Stimulated activated CD4-positive, alpha-beta T cell treated with anti-CD3 and anti-CD28 coated beads, Interleukin-1b, Interleukin-23, amount 100 ng/mL, for 24 hours (primary cell): ENCODE measurements at places on chromosomes 7 and 10.

GRCh38 chr7:81195033-81195432, 276.2 kb upstream of the SEMA3C start:
- DNase-seq, result no peak

DNA sequence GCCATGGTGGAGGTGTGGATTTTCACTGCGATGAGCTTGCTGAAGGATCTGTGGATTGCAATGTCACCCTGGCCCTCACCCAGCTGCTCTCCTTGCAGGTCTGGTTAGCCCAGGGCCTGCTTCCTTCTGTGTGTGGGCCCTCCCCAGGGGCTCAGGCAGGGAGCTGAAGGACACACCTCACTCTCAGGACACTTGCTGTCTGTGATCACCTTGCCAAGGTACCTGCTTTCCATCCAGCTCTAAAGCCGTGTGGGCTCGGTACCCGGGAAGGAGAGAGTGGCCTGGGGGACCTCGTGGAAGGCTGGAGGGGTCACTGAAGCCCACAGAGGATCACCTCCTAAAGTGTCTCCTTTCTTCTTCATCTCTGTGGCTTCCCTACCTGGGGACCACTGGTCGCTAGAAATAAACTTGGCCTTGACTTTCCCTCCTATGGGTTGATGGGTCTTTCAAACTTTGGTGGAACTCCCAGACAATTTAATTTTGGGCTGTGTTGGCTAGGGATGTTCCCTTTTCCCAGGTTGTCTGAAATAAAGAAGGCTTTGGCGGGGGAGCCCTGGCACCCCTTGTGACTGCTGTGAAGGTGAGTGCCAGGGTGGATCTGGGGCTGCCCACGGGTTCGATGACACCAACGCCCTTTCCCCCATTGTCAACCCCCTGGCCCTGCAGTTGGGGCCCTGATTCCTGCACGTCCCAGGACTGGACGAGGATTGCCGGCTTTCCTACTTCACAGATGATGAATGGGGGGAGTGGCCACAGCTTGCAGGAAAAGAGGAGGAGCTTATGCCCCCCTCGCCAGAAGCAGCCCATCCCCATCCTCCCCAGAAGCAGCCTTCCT, 331.0 kb downstream of the ADARB2 start:
- DNase-seq, result no peak

- no peak for DNase-seq
Measured at GRCh38 chr10:11772575-11773288, 30.6 kb downstream of the ECHDC3 start.

DNA sequence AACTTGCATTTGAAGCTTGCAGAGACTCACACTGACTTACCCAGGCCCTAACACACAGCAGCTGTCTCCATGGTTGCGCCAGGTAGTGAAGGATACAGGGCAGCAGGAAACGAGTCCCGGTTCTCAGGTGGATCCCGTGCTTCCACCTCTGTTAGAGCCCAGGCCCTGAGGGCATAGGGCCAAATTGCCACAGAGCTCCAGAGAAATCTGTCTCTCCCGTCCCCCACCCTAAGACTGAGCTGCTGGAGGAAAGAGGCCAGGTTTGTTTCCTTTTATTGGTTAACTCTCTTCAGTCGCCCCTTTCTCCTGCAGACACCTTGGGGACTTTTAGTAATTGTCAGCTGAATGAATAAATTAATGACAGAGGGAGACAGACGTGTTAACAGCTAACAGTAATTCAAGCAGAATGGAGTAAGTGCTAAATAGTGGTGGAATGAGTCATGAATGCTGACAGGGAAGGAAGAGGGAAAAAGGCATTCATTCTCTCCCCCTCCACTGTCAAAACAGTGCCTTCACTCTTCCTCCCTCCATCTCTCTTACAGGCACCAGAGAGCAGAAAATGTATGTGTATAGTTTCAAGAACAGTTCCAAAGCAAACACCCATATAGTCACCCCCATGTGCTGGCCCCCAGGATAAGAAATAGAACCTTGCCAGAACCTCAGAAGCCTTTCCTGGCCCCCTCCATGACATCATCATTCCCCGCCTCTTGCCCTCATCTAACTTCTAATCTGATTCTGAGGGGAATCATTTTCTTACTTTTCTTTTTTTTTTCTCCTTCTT, 16.8 kb upstream of the DLG5 start:
- no peak for DNase-seq

DNA sequence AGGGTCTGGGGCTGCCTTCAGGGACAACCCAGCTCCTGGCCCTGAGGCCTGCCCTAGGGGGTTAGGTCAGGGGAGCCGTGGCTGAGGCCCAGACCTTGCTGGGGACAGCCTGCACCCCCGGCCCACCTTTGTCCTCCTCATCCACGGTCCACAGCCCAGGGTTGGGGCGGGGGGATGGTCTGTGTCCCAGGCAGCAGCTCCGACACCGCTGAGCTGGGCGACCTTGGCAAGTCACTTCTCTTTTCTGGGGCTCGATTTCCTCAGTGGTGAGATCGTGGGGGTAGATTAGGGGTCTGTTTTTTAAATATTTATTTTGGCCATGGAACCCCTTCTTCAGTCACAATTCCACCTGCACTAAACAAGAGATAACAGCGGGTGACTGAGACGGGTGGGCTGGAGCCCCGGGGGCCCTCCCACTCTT, 30.9 kb downstream of the DNAJB12 start:
- DNase-seq, result no peak

DNA sequence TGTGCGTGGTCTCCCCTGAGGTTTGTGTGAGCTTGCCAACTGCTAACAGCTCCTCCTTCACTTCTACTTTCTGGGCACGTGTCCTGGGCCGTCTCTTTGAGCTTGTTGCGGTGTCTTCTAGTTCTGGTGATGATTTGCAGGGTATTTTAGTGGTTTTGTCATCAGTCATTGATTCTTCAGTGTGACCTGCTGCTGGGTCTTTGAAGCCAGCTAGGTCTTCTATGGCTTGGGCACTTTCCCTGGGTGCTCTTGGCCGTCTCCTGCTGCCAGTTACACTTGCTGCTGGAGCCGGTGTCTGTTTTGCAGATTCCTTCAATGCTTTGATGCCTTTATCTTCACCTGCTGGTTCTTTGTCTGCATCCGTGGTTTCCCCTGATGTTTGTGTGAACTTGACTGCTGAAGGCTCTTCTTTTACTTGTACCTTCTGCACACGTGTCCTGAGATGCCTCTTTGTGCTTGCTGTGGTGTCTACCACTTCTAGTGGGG, 23.0 kb downstream of the MKI67 start:
- no peak for DNase-seq

DNA sequence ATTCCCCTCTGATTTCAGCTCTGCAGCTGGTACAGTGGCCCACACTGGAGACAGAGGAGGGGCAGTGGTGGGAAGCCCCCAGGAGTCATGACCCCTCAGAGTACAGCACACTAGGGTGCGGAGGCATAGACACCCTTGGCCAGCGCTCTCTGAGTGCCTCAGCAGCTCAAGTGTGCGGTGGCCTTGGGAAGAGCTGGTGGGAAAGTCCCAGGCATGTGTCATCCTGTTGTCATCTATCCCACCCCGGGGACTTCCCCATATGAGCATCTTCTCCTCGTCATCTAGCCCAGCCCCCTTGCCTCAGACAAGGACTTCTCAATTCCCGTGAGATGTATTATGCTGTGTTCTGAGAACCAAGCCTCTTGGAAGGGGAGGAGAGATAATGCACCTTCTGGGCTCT, 15.6 kb upstream of the PPIF start:
- DNase-seq, result peak; percentile 55

GRCh38 chr7:78194611-78195010, 396.0 kb downstream of the PHTF2 start:
- DNase-seq, result no peak

DNA sequence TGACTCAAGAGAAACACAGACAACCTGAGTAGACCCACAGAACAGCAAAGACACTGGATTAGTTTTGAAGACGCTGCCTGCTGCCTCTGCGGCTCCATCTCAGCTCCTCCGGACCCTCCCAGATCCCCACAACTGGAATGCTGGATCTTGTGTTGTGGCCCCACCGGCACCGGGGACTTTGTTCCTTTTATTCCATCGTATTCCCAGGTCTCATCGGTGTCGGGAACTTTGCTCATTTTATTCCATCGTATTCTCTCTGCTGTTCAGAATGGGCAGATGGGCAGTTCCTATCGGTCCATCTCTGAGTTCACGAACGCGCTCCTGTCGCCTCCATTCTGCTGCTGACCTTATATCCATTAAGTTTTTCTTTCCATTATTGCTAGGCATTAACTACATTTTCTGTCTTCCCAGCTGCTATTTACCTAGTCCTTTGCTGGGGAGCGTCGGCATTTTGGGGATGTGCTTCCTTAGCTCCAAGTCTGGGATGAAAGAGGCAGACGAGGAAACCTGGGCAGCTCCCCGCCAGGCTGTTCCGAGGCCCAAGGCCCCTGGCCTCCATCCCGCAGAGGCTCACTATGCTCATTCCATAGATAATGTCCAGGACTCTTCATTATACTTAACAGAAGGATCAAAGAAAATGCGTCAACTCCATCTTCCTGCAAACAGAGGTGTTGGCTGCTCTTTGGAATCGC, 192.4 kb downstream of the MAD1L1 start:
- no peak for DNase-seq

DNA sequence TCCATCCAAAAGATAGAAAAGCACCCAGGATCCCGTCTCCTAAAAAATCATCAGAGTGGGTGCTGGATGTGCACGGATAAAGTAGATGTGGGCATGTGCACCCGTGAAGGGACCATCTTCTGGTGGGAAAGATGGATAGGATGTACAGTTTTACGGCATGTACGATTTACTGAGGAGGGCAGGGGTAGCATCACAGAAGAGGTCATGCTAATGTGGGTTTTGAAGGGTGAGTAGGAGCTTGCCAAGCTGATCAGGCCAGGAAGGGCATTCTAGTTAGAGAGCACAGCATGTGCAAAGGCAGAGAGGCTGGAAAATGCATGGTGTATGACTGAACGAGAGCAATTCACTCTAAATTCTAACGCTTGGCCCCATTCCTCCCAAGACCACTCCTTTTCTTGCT, 7.8 kb upstream of the CRHR2 start:
- no peak for DNase-seq
